Head of caudate nucleus (tissue), 42 donors: ENCODE measurements at places on chromosomes 12 and 14.

- DNase-seq, result peak; percentile 65
Observed at GRCh38 chr12:106582641-106583230, at the start of gene RFX4. TSS of gene RFX4 (plus strand) at chr12:106583004. CDS start at chr12:106583321, 317 bp downstream.

DNA sequence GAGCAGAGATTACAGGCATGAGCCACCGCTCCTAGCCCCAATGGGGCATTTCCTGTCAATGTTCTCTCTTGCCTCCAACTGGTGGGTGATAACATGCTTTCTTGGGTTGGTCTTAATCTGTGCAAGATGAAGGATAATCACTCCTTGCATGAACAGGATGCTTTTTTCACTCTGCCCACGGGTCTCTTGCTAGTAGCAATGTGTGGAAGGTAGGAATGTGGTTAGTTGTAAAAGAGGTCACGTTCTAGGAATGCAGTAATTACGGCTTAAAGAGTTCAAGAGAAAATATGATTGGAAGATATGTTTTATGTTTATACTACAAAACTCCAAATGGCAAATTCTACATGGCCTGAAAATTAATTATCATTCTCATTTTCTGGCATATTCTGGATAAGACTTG, 10.5 kb downstream of the RNASE10 start:
- no peak for DNase-seq

- no peak for DNase-seq
Observed at GRCh38 chr12:22234561-22234960, 99.9 kb downstream of the ST8SIA1 start.

- no peak for DNase-seq
Observed at GRCh38 chr12:27682534-27682933, 13.7 kb upstream of the REP15 start.

- DNase-seq, result no peak
Observed at GRCh38 chr14:105240811-105241576, 7.3 kb upstream of the BTBD6 start.

- DNase-seq, result no peak
Observed at GRCh38 chr12:14896521-14897169, 11.0 kb upstream of the MGP start.

DNA sequence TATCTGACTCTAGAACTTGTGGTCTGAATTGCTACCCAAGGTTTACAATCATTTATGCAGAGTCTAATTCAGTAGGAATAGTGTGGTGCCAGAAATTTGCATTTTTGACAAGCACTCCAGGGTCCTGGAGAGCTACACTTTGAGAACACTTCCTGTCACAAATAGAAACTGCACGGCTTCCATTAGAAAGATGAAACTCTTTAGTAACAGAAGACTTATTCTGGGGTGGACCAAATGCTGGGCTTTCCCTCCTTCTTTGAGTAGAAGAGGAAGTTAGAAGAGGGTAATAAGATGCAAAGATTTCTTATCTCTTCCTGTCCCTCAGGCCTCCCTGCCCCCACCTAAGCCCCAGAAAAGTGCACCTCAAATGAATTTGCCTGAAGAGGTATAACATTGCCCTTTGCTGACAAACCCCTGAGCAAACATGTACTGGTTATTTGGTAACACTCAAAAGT, 28.4 kb downstream of the DGLUCY start:
- no peak for DNase-seq

DNA sequence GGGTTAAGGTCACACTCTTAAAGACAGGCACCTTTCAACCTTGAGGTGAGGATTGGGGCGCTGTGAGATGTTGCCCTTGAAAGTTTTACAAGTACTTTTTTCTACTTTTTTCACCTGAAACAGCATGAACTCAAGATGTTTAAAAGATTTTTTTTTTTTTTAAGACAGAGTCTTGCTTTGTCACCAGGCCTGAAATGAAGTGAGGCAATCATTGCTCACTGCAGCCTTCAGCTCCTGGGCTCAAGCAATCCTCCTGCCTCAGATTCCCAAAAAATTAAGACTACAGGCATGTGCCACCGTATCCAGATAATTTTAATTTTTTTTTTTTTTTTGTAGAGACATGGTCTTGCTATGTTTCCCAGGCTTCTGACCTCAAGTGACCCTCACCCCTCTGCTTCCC, 243.9 kb downstream of the DIO2 start:
- no peak for DNase-seq

DNA sequence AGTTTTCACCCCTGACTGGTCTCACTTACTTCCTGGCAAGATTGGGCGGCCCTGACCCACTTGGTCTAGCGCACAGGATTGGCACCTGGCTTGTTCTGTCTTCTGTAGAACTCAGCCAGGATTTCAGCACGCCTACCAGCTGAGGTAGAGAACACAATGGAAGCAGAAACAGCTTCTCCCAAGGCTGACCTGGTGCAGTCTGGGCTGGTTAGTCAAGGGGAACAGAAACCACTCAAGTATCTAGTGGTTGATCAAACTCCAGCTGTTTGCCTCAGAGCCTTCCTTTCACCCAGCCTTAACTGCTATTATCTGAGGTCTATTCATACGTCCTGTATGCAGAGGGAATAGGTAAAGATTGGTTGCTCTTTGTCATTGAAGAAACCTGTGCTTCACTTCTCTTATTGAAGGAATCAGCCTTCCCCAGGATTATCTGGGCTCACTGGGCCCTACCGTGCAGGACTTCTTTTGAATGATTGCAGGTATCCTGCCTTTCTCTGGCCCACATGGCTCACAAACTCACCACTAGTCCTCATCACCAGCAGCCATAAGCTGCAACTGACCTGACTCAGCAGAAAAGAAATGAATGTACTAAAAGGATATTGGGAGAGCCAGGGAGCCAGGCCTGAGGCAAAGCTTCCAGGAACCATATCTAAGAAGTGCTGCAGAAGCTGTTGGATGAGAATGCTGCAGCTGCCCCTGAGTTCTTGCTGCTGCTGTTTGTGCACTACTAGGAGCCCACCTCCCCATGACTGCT, 2.5 kb upstream of the PLEKHD1 start:
- DNase-seq, result no peak

- DNase-seq, result no peak
Observed at GRCh38 chr12:4265280-4265679, 8.3 kb upstream of the CCND2 start.

GRCh38 chr14:81187832-81188522, 32.8 kb downstream of the GTF2A1 start:
- DNase-seq, result no peak

DNA sequence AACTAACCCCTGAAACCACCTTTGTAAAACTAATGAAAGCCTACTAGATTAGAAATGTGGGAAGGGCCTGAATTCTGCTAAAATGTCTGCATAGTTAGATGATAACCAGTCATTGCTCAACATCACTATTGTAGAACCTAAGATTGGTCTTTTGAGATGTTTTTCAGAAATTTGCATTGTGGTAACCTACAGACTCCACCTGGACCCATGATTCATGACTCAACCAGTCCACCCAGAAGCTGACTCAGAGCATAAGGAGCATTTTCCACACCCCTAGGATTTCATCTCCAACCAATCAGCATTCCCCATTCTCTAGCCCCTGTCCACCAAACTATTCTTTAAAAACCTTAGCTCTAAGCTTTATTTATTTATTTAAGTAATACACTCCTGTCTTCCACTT, 30.4 kb upstream of the CHGA start:
- DNase-seq, result no peak

GRCh38 chr14:95046711-95047681, 110.3 kb downstream of the DICER1 start:
- DNase-seq, result peak; percentile 37

GRCh38 chr12:122366685-122367475, 55.6 kb downstream of the CLIP1 start:
- DNase-seq, result no peak

DNA sequence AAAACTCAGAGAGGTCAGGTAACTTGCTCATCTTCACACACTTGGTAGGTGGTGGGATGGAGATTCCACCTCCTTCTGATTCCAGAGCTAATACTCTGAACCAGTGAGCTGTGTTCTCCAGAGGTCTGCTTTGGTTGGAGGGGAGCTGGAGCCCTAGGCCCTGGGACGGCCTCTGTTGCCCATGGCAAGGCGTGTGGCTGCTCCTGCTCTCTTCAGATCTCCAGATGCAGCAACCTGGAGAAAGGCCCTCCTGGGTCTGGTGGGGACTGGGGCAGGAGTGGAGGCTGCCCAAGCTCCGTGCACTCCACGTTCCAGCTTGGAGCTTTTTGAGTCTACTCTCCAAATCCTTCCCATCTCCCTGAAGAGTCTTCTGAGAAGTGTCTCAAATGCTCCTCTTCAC, 10.7 kb downstream of the CCND2 start:
- no peak for DNase-seq

DNA sequence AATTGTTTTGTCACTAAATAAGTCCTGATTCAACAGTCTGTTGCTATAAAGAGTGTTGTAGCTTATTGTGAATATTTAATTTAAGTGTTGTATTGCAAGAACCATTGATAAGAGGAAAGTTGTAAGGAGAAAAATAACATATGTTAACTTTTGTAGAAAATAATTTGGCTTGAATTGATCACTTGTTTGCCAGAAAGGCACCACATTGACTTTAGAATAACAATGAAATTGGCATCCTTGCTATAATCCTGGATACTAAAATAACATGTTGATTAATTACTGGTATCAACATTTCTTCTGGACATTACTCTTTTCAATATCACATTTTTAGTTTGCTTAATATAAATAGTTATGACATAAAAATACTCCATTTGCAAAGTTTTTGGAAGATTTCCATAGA, 159.0 kb downstream of the MGAT4C start:
- DNase-seq, result no peak

GRCh38 chr12:84375449-84376170, 537.0 kb downstream of the SLC6A15 start:
- no peak for DNase-seq

DNA sequence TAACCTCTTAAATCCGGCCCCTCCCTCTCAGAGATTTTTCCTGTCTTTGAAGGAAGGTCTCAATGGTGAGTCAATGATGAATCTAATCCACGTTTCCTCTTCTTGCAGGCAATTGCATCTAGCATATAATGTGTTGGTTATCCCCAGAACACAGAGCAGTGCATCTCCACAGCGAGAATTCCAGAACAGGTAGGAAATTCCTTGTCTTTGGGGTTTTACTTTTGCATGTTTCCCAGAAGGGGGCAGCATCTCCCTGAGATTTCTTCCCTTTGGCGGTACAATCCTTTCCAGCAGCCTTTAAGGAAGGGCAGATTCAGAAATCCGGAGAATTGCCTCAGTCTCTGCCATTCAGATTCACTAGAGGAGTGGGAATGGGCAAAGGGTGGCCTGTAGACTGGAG, 128.0 kb downstream of the KCNA5 start:
- DNase-seq, result peak; percentile 12

DNA sequence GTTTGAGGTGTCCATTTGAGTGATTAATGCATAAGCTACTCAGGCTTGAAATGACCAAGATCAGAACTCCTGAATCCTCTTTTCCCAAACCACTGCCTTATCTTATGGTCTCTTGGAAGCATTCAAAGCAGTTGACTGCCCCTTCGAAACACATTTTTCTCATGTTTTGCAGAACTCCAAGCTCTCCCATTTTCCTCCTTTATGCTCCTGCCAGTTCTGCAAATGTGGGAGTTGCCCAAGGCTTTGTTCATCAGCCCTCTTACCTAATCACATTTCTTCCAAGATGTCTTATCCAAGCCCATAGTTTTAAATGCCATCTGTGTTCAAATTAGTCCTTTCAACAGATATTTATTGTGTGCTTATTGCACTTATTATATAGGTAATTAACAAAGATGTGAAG, 1.8 kb upstream of the DNAAF2 start:
- DNase-seq, result no peak

- DNase-seq, result no peak
Observed at GRCh38 chr12:69389831-69390230, 30.3 kb downstream of the YEATS4 start.

DNA sequence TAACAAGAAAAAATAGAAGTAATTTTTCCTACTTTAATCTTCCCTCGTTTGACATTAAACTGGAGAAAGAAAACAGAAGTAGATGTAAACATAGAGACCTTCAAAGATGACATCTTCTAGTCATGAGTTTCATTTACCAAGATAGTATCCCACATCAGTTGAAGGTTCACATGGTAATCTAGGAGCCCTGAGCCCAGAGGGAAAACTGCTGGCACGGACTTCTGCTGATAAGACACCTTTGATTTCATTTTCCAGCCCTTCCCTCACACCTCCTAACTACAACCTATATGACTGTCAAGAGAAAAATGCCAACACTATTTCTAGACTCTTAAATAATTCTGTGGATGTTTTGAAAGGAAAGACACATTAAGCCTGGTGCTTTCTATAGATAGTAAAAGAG, 46.0 kb upstream of the CCDC175 start:
- no peak for DNase-seq

- no peak for DNase-seq
Observed at GRCh38 chr12:4108803-4109345, 164.7 kb upstream of the CCND2 start.

GRCh38 chr12:94593822-94594442, 56.4 kb downstream of the TMCC3 start:
- DNase-seq, result no peak

- no peak for DNase-seq
Observed at GRCh38 chr14:36805131-36805559, 143.5 kb downstream of the PAX9 start.

GRCh38 chr12:46916796-46917419, 91.1 kb upstream of the SLC38A4 start:
- DNase-seq, result no peak

DNA sequence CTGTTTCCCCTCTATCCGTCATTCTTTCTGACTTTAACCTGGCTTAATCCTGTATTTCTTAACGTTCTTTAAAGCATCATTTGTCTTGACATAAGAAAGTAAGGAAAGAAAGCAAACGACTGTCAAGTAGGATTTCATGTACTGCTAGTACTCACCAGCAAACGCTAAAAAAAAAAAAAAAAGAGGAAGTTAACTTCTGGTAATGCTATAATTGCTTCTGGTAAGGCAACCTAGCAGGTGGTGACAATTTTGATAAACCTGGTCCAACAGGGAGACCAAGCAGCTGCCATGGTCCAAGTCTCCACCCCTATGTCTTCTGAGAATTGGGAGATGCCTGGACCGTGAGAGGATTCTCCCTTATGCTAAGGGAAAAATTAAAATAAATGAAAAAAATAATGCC, 306.6 kb downstream of the DAD1 start:
- no peak for DNase-seq

GRCh38 chr14:69460093-69460701, 24.3 kb upstream of the PLEKHD1 start:
- DNase-seq, result peak; percentile 84

GRCh38 chr14:27623782-27624181, 1025.9 kb upstream of the NOVA1 start:
- DNase-seq, result no peak

- peak; percentile 43 for DNase-seq
Observed at GRCh38 chr12:11836282-11837151, 187.0 kb downstream of the ETV6 start.
